Progenitor cell of endocrine pancreas (in vitro differentiated cells): ENCODE measurements at places on chromosomes 12 and 14.

DNA sequence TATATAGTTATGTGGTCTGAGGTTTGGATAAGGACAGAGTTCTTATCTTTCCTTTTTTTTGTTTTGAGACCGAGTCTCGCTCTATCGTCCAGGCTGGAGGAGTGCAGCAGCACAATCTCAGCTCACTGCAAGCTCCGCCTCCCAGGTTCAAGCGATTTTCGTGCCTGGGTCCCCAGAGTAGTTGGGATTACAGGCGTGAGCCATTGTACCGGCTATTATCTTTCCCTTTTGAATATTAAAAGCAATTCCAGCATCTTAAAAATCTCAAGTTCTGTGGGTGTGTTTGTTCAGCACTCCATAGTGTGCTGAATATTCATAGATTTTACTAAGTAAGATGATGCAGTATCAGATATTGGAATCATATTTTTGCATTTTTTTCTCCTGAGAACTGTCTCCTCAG lies 404.4 kb upstream of the RGS6 start:
- no peak for DNase-seq

DNA sequence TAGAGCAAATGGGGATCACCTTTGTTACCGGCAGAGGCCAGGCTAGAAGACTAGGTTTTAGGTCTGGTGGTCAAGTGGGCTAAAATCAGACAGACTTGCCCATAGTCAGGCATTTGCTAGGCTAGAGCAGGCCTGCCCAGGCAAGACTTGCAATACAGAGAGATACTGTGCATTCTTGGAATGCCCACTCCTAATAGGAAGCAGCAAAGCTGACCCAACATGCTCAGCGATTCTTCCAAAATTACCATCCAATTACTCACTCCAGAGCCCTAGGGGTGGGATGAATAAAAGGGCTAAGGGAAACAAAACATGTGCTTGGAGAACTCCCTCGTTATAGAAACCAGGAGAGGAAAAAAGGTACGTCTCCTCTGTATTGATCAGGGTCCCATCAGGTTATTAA lies 187.8 kb upstream of the AMIGO2 start:
- no peak for DNase-seq

- DNase-seq = no peak
Observed at GRCh38 chr14:101562659-101563351, 1.5 kb downstream of the DIO3 start.

DNA sequence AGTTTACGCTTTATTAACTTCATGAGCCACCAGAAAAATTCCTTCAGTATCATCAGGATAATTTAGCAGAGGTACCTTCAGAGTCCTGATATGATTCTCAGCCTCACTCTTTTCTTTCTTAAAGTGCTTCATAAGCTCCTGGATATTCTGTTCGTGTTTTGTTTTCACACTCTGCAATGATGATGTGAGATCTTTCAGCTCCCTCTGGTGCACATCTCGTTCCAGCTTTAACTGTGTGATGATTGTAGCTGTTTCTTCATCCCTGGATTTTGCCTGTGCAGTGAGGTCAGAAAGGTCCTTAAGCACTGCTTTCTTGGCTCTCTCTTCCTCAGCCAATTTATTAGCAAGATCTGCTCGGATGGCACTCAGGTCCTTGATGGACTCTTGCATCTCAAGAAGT lies 156.7 kb downstream of the CEP128 start:
- no peak for DNase-seq

DNA sequence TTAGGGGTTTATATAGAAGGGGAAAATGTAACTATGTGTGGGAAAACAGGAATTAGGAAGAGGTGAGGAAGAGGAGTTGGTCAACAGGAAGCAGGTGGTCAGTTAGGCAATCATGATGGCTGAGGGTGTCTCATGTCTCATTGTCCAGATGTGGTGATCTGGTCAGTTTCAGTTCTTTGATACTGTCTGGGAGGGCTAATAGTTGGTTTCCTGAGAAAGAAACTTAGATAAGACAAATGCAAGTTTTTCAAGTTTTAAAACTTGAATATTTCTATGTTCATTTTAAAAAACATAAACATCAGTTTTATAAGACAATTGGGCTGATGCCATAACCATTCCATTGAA lies 1121.8 kb upstream of the USP15 start:
- no peak for DNase-seq
